Activated CD4-positive, CD25-positive, alpha-beta regulatory T cell treated with anti-CD3 and anti-CD28 coated beads, Interleukin-2, amount 50 U/mL, for 72 hours (primary cell): ENCODE measurements at places on chromosomes 2 and 18.

DNA sequence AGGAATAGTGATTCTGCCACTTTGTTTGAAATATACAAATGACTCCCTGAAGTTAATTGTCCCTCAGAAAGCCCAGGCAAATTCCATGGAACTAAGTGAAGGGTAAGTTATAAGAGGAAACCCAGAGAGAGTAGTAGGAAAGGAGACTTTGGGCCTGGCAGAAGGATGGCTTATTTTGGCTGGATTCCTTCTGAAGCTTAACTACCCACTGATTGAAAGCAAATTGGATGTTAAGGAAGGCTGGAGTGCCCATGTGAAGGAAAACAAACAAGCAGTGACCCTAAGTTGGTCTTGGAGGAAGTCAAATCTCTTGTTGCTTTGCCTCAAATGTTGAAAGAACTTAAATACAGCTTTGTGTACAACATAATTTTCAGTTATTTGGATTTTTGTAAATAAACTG, 1106.4 kb upstream of the ZEB2 start:
- no peak for DNase-seq

GRCh38 chr2:200408428-200409316, 101.2 kb downstream of the KCTD18 start:
- no peak for DNase-seq

DNA sequence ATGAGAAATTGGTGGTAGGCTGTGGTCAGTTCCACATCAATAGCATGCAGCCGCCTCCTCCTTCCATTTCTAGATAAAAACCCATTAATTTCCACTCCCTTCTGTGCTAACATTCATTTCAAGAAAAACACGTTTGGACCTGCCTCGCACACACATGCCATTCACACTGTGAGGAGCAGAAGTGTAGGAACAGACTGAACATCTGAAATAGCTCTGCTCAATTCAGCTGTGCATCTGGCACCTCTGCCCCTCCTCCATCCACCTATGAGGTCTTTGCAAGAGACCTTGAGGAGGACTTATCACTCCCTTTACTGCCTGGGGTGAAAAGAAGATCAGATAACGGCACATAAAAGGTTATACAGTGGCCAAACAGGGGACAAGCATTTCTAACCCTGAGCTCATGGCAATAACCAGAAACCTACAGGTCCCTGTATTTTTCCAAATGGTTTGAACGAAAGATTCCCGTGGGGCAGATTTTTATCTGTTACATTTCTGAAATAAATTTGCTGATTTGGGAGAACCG, 30.8 kb upstream of the LRP2 start:
- DNase-seq, result no peak

- DNase-seq, result no peak
Measured at GRCh38 chr18:3626929-3627458, 177.0 kb downstream of the TGIF1 start.

DNA sequence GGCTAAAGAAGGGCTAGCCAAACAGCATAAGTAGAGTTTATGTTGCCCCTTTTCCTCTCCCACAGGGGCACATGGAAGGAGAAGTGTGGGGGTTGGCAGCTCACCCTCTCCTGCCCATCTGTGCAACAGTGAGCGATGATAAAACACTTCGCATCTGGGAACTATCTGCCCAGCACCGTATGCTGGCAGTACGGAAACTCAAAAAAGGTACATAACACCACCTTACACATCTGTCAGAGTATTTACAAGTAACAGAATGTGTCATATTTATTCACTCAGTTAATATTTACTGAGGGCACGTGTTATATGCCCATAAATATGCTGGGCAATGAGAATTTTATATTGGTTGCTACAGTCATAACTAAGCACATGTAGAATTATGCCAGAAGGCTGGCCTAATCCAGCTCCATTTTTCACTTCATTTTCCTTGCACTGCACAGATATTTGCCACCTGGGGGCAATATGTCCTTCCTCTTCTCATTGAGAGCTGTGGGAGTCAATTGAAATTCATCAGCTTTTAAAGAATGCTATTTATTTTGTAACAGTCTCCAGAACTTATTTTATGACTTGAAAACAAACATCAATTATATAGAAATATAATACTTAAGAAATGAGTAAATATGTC, 150.6 kb downstream of the RTN4 start:
- DNase-seq, result no peak

GRCh38 chr18:47932190-47932589, 1.7 kb upstream of the SMAD2 start:
- no peak for DNase-seq

DNA sequence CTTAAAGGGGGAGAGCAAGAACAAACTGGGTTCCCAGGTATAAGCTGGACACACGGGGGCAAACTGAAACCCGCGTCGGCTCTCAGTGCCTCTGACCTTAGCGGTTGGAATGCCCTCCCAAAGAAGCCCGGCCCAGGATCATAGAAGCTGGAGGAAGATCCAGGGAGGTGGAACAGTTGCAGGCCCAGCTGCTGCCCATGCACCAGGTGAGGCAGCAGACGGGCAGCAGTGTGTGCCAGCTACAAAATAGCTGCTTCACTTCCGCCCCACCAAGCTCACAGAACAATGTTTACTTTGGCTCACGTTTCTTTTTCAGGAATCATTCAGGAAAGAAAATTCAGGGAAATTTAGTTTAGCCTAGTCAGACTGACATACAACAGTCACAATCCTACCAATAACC, 3.9 kb upstream of the ERMN start:
- DNase-seq, result no peak

GRCh38 chr18:1273469-1273868, 368.8 kb downstream of the ADCYAP1 start:
- no peak for DNase-seq

DNA sequence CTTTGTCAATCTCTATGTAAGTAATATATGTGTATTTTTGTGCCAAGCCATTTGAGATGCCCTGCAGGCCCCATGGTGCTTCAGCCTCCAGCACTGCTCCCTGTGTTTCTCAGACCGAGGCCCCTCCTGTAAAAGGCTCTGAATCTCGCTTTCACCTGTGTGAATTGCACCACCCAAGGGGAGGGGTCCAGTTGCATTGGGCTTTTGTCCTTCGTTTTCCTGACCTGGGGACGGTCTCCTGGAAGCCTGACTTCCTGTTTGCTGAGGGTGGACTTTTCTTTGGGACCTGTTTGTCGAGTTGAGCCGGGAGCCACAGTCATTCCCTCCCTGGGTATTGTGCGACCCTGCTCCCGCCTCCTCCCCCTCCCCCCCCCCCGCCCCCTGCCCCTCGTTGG, 48.9 kb downstream of the AGAP1 start:
- no peak for DNase-seq

GRCh38 chr2:189601043-189601442, 20.5 kb upstream of the SLC40A1 start:
- DNase-seq, result no peak

DNA sequence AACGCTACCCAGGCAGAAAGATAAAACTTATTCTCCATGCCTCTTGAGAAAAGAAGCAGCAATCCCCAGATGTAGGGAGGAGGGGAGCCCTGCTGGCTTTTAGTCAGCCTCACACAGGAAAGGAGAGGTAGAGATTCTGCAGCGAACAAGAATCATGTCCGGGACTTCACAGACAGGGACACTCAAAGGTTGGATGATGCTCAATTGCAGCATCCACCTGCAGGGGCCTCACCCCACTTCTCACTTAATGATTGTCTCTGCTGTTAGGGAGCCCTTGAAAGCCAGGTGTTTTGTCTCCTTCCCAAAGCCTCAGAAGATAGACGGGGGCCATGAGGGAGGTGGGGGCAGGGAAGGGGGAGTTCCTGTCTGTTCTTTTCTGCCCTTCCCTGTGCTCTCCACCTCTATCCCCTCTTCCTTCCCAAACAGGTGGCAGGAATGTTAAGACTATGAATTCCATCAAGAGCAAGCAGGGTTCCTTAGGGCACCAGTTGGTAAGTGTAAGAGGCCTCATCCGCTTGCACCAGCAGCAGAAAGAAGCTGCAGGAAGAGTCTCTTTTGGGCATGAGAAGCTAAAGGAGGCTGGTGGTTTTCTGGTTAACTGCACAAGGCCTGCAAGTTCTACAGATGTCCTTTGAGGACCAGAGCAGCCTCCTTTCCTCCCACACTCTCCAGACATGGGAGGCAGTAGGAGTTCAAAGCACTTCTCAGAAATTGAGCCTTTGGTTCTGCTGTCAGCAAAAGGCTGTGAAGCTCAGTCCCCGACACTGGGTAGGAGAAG, 154.7 kb upstream of the TNP1 start:
- no peak for DNase-seq

- no peak for DNase-seq
Measured at GRCh38 chr18:56897122-56897521, 246.0 kb downstream of the WDR7 start.

- DNase-seq, result no peak
Measured at GRCh38 chr18:12946549-12947284, 1.1 kb upstream of the SEH1L start.

GRCh38 chr18:908758-909724, 4.4 kb downstream of the ADCYAP1 start:
- no peak for DNase-seq

- no peak for DNase-seq
Measured at GRCh38 chr18:12015416-12016062, 34.2 kb downstream of the IMPA2 start.

- no peak for DNase-seq
Measured at GRCh38 chr18:44636241-44636640, 44.4 kb upstream of the SETBP1 start.

GRCh38 chr2:80748592-80748991, 444.0 kb upstream of the LRRTM1 start:
- DNase-seq, result no peak
